Stimulated activated CD4-positive, alpha-beta T cell treated with anti-CD3 and anti-CD28 coated beads, Interleukin-15, amount 100 ng/mL, for 1 hour (primary cell): ENCODE measurements at places on chromosomes 12 and 14.

GRCh38 chr12:124413401-124413800 is 118.5 kb downstream of the RFLNA start:
- no peak for DNase-seq

GRCh38 chr14:45940318-45940717 is 687.3 kb upstream of the MIS18BP1 start:
- no peak for DNase-seq

DNA sequence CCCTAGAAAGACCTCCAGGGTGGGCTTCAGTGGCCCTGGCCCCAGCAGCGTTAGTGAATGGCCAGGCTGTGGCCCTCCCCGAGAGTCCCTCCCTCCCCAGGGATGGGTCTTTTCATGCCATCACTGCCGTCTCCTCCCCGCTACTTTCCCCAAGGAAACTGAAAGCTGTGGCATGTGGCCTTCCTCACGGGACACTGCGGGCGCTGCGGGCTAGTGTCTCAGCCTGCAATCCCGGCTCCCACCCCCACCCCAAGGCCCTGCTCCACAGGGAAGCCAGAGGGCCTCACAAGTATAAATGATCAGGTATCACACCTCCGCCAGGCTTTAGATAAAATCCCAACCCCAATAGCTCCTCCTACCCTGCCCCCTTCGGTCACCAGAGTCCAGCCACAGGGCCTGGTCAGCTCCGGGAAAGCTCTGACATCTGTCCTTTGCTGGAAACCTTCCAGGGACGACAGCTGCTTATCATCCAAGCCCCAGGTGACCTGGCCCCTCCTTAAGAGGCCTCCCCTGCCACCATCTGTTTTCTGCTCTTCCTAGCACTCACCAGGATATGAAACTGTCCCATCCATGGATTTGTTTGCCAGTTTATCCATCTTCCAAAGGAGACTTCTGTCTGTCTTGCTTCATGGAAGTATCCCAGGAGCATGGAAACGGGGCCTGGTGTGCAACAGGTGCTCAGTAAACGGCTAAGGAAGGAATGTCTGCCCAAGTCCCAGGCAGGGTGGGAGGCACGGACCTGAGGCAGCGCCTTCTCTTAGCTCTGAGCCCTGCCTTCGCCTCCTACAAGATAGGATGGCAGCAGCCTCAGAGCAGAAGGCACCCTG is 31.6 kb downstream of the CCDC85C start:
- no peak for DNase-seq

DNA sequence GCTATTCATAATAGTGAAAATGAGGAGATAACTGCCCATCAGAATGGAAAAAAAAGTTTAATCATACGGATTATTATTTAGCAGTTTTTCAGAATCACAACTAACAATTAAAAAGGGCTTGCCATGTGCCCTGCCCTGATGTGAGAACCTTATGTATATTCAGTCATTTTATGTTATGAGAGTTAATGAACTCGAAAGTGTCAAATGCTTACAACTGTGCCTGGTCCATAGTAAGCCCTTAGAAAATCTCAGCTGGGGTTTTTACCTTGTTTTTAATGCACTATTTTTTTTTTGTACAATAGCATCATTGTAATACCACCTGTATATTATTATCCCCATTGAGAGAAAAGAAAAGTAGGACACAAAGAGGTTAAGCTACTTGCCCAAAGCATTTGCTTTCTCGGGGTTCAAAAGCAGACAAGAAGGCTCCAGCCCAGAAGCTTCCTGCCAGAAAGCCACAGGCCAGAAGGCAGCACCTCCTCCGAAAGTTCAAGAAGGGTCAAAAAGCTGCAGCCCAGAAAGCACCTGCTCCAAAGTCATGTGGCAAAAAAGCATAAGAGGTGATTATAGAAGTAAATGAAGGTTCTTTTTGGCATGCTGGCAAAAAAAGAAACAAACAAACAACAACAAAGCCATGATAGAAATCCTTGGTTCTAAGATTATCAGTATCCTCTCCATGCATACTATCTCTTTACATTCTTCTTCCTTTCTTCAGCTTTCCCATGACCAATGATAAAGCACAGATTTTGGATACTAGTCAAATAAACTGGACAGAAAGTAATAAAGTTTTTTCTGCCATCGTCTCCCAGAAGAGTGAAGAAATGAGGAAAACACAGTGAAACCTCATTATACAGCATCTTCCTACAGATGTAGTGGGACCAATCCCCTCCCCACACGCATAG is 59.1 kb upstream of the NAP1L1 start:
- DNase-seq, result no peak

GRCh38 chr14:29821661-29822429 is 105.8 kb downstream of the PRKD1 start:
- DNase-seq, result no peak

DNA sequence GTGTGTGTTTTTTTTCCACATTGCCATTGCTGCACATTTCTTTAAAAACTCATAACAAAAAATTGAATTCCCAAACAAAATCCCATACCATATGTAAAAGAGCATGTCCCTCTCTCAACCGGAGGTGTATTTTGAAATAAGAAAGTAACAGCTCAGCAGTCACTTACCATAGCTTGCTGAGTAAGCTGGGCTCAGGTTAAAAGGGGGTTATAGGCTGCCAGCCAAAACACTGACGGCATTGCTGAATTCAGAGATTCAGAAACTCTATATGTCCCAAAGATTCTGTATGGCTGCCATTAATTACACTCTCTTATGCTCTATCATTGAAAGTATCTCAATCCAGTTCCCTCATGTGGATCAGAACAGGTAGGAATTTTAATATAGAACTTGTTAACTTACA is 276.0 kb downstream of the FOXG1 start:
- DNase-seq, result no peak

DNA sequence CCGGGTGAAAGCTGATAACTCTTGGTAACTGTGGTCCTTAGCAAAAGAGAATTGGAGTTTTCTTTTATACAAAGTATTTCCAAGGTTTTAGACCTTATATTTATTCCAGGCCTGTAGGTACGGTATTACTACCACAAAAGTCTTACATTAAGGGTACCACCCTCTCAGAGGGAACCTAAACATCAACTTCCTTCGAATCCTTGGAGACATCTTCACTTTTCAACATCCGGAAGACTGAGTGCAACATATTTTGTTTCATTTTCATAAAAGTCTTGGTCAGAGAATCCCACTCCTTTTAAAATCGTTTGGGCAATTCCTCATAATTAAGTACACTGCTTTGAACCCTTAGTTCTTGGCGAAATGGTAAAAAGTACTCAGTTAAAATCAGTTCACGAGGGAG is 1.2 kb downstream of the CNOT2 start:
- no peak for DNase-seq

GRCh38 chr12:121114806-121115205 is 17.9 kb upstream of the P2RX7 start:
- DNase-seq, result no peak

GRCh38 chr14:22384167-22384549 is 204.9 kb downstream of the DAD1 start:
- DNase-seq, result no peak

- DNase-seq, result no peak
Observed at GRCh38 chr14:88793259-88793625, 489 bp upstream of the EML5 start.

DNA sequence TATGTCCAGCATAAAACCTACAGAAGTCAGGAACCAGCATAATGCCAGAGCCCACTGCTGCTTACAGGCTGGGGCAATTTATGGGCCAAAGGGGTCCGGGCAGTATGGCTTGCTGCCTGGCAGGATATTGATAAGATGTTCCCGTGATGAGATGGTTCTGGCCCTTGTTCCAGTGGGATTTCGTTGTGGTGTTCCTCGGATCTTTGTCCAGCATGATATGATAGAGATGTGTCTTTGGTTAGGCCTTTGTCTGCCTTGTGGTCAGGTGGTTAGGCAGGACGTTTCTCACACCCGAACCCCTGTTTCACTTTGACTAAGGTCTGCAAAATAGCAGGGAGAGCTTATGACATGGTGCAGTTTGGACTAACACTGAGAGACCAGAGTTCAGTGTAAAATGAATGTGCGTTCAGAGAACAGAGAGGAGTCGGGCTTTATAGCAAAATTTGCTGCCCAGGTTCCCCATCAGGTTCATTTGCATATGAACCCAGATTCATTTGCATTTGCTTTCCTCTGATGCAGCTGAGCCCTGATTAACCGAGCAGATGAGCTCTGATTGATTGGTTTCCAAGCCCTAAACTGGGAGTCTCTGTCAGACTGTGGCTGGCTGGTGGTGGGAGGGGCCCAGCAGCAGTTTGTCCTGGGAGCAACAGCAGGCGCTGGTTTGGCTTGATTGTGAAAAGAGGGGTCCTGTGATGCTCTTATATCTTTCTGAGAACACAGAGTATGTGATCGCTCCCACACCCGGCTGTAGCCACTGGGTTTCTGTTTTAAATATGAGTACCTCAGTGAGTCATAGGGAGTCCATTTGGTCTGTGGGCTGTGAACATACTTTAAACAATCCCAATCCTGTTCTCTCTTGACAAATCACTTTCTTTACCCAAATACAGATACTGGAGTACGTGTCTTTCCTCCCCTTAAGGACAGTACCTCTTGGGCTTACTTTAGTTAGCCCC is 156.3 kb upstream of the PZP start:
- peak; percentile 6 for DNase-seq

GRCh38 chr14:75871181-75871880 is 110.5 kb downstream of the TGFB3 start:
- DNase-seq, result no peak

DNA sequence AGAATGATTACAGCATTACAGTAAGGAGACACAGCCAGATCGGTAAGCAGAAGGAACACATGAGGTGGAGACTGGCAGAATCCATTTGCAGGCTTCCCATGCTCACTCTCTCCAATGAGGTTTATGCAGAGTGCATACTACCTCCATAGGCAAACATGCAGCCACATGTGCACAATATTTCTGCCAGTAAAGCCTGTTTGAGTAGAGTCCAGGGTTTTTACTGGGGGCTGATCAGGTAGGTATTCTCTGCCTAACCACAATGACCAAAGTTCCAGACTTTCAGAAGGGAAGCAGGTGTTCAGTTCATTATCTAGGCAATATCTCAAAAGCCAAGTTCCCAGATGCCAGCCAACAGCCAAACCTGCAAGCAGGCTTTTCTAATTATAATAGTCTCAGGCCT is 31.1 kb downstream of the INTS13 start:
- DNase-seq, result no peak

GRCh38 chr12:43571885-43572284 is 19.9 kb upstream of the ADAMTS20 start:
- DNase-seq, result no peak

DNA sequence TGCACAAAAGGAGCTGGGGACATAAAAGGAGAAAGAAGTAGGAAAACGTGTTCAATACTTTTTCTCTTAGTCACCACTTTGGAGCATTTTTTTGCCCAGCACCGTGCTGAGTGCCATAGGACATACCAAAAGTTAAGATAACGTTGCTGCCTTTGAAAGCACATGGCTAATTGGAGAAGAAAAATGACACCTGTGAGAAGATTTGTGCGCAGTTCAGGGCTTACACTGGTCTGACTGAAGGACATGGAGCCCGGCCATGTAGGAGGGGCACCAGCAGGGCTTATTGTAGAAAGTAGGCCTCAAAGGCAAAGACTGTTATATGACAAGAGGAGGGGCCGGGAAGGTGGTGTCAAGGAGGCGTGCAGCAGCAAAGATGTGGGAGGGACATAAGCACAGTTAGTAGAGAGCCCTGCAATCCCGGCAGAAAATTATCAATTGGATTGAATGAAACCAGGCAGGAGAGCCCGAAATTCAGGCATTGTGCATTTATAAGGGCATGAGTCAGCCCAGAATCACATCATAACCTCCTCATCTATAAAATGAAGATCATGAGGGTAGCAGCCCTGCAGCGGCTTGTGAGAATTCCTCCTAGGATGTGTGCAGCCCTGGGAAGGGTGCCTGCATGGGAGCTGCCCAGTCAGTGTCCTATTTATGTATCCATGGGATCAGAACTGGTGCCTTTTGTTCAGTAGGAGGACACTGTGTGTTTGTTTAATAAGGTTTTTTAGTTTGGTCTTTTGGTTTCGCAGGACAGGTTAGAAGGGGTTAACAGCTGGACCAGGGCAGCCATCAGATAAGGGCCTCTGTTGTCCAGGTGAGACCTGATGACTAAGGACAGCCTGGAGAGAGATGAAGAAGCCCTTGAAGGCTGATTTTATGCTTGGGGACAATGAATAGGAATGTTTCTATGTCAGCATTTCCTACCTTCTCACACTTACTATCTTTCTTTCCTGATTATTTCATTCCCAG is 122.4 kb downstream of the GPR135 start:
- DNase-seq, result no peak

- DNase-seq, result no peak
Observed at GRCh38 chr14:43640718-43641267, 866.3 kb downstream of the FSCB start.

DNA sequence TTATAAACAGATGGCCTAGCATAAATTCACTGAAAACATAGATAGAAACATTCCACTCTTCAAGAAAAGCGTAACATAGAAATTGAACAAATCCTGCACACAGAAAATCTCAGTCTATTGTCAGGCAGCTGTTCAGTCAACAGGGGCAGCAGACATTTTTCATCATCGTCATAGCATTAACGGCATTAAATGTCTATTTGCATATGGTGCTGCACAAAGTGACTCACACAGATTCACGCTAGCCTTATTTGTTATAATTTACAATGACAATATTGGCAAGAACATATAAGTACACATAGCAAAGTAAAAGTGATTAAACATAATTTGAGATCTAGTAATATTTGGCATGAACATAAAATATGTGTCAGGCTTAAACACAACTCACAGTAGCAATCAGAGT is 95.7 kb downstream of the CEP128 start:
- DNase-seq, result no peak

- no peak for DNase-seq
Observed at GRCh38 chr14:75522983-75523318, 682 bp downstream of the BATF start.

DNA sequence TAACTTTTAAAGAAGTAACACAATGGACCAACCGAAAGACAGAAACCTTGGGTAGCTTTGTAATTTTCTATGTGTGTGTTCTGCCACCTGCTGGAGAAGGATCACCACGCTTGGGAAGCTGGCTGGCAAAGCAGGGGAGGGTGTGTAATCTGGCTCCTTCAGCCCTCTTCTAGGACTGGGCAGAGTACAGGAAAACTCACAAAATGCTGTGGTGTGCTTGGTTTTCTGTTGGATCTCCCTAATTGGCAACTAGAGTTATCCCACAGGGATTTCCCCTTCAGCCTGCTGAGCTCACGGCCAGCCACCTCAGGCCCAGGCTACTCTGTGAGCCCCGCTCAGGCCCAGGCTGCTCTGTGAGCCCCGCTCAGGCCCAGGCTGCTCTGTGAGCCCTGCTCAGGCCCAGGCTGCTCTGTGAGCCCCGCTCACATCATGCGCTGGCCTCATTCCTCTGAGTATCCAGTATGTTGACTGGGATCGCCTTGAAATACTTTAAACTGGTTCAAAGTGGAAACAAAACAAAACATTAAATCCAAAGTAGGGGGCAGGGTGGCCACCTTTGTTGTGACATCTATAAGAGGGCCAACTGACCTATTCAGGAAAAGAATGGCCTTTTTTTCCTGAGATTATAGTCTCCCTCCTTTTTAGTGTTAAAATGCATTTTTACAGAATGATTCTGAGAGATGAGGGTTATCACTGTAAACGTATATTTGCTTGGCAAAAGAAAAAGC is 52.0 kb upstream of the RNU6-8 start:
- peak; percentile 20 for DNase-seq
